Central memory CD4-positive, alpha-beta T cell (primary cell): ENCODE measurements at places on chromosomes 3 and 15.

DNA sequence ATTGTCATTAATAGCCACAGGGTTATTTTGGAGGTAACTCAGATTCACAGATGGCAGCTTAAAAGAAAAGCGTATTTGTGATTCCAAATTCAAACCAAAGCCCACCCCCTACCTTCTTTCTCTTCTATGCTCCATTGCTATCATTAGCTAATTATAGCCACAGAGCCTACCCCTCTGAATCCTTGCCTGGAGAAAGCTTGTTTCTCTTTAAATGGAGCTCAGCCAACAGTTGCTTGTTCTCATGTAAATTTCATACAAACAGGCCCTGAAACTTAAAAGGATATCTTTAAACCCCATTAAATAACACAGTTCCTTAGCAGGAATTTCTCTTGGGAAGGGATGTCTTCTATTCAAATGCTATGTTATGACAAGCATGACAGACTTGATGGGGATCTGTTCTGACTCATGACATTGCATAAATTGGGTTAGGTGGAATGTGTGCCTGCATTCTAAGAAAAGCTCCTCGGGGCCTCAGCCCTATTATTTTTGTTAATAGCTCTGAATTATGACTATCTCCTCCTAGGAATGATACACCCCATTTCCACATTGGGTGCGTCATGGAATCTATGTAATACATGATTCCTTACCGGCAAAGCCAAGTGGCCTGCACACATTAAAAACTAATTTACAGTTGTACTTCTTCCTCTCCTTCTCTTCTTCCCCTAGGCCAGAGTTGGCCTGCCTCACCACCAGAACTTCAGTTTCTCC lies 265.8 kb downstream of the TAFA4 start:
- no peak for DNase-seq

DNA sequence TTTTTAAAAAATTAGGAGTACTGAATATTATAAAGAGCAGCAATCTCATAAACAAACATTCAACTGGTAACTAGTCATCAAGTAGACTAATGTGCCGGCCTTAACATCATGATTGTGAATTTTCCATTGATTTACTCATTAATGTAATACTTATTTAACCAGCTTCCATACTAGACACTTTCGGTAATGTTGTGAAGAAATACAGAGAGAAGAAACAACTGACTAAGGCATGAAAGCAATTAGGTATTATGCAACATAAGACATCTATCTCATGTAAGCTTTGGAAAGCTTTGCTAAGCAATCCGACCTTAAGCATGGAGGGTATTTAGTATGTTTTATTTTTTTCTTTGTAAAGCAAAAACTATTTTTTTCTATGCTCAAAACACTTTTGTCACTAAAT lies 108.0 kb downstream of the IL1RAP start:
- DNase-seq = no peak

GRCh38 chr3:58131101-58131825 lies 79.5 kb downstream of the DNASE1L3 start:
- no peak for DNase-seq

- no peak for DNase-seq
Observed at GRCh38 chr3:62805580-62806277, 69.5 kb downstream of the CADPS start.

DNA sequence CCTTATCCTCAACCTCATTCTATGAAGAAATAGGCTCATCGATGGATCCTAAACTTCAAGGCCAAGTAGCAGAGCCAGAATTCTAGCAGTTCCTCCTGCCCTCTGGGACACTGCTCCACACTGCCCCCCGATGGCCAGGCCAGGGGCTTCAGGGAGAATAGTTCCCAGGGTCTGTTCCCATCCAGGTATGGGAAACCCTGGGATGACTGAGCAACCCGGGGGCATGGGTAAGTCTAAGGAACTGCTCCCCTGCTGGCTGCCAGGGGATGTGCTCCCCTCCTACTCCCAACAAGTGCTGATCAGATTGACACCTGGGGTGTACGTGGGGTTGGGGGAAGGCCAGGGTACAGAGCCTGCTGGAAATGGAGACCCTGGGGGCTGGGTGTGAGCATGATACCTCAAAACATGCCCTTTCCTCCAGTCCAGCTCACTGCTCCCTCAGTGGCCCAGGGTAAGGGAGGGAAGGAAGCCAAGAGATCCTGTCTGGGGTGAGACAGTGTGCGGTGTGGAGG lies 7.6 kb downstream of the ULK3 start:
- peak; percentile 12 for DNase-seq

DNA sequence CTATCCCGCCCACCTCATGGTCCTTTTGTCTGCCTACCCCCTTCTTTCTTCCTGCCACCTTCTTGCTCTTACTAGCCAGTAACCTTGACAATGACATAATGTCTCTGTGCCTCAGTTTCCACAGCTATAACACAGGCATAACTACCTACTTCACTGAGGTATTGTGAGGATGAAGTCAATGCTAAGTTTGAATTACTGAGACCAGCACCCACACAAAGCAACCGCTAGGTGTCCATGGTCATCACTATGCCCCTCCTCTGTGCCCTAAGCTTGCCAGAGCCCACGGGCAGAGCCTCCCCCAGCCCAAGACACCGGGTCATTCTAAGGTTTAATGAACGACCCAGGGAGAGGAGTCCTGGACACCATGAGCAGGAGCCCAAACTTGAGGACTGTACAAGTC lies 101.6 kb downstream of the OXNAD1 start:
- DNase-seq = no peak

DNA sequence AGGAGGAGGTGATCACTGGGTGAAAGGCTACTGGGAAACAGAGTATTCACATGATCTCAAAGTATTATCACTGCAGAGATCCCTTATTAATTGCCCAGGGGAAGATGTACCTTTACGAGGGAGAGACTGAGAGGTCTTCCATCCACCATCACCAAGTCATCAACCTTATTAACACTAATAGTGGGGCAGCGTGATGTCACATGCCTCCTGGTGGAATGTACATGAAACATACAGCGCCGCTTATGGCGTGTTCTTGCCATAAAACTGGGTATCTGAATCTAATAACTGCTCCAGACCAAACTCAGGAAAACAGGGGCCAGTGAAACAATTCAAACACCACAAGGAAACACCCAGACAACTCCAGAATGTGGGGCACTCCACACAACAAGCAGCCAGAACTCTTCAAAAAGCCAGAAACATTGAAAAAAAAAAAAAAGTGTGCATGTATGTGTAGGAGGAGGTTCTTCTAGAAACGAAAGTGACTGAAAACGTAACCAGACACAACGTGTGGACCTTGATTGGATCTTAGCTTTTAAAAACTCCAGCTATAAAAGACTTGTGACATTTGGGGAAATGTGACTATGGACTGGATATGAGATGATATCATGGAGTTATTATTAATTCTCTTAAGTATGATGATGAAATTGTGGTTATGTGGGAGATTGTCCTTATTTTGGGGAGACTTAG lies 4.6 kb downstream of the STIMATE start:
- DNase-seq = peak; percentile 65

DNA sequence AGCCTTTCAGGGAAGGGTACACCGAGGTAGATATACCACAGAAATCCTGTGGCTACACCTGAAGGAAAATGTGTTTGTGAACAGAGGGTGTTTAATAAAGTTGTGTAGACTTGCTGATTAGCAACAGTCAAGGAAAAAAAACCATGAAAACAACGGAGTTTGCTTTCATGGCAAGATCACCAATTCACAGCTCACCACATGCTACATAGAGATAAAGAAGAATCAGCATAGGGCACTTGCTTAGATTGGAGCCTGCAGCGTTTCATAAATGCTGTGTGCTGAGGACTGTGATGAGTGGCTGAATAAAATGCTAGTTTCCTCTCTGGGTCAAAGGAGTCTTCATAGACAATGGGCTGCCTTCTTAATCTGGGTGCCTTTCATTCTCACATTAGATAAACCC lies 257.6 kb downstream of the SLC9A9 start:
- no peak for DNase-seq

DNA sequence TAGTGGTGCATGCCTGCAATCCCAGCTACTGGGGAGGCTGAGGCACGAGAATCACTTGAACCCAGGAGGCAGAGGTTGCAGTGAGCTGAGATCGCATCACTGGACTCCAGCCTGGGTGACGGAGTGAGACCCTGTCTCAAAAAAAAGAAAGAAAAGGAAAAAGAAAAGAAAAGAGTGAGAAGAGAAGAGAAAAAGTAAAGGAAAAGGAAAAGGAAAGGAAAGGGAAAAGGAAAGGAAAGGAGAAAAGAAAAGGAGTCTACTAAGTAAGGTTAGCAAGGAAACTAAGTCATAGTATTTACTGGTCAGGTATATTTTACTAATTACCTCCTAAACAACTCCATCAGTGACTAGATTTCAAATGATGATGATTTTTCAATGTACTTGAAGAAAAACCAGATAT lies 198.3 kb downstream of the VPS13C start:
- DNase-seq = no peak

GRCh38 chr3:5717254-5717653 lies 529.7 kb downstream of the EDEM1 start:
- no peak for DNase-seq

DNA sequence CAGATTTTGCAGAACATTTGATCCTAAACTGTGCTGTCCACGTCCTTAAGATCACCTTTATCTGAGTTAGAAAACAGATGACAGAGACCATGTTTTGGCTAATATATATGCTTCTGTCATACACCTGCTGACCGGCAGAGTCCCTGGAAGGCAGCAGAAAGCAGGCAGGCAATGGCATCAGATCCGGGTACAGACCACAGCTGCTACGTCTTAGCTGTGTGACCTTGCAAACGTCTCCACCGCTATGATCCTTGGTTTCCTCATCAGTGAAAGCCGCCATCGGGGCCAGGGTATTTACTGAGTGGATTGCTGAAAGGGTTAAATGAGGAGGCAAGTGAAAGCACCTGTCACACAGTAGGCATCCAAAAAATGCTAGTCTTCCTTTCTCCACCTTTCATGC lies 72.1 kb downstream of the ABTB1 start:
- no peak for DNase-seq

DNA sequence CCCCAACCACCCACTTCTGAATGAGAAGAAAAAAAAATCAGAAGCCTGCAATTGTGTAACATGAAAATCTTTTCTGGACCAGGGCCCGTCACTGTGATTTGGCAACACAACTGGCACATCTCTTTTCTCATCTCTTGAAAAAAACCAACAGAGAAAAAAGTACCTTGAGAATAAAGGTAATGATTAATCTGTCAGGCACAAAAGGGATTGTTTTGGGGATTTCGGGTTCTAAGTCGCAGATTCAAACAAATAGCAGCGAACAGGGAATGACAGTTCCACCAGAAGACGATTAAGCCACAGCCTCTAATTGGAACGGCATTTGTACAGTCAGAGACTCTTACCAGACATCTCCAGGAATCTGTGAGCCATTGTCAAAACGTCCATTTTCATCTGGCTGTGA lies at the start of gene AQP9:
Gene AQP9, plus strand, starts transcription at position 276 of the 400 bp plus-strand sequence. CDS start 185 bp downstream, outside the sequence.
- DNase-seq = no peak

DNA sequence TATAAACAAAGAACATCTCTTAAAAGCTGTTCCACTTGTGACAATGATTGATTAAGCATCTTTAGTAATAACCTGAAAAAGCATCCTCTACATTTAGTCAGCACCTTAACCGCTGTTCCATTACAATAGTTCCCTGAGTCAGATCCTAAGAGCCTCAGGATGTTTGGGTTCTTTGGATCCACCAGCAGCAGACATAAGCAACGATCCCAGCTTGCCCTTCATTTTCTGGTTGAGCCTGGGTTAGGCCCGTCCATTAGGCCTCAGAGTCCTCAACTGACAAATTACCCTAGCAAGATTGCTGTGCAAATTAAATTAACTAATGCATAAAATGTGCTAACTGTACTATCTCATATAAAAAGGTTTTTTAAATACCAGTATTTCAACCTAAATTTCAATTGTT lies 42.3 kb upstream of the ROBO1 start:
- no peak for DNase-seq

DNA sequence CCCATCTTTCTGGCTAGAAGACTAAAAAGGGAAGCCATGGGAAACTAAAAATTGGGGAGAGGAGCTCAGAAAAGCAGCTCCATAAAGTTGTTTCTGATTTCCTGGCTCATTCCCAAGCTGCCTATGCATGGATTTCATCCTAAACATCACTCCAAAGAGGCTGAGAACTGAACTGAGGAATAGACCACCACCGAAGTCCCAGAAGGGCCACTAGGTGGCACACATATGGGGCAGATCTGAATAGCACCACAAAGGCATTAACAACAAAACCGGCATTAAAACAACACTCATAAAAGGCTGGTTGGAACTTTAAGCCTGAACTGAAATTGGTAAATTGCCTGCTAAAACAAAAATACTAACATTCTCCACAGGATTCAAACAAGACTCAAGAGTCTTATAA lies 106.3 kb downstream of the PLD1 start:
- no peak for DNase-seq

DNA sequence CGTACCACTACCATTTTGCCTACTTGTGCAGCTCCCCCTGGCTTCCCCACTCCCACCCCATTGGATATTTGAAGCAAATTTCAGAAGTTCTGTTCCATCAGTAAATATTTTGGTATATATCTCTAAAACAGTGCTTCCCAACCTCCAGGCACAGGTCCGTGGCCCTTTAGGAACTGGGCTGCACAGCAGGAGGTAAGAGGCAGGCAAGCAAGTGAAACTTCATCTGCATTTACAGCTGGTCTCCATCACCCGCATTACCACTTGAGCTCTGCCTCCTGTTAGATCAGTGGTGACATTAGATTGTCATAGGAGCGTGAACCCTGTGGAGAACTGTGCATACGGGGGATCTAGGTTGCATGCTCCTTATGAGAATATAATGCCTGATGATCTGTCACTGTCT lies 97.2 kb upstream of the LRRFIP2 start:
- no peak for DNase-seq

DNA sequence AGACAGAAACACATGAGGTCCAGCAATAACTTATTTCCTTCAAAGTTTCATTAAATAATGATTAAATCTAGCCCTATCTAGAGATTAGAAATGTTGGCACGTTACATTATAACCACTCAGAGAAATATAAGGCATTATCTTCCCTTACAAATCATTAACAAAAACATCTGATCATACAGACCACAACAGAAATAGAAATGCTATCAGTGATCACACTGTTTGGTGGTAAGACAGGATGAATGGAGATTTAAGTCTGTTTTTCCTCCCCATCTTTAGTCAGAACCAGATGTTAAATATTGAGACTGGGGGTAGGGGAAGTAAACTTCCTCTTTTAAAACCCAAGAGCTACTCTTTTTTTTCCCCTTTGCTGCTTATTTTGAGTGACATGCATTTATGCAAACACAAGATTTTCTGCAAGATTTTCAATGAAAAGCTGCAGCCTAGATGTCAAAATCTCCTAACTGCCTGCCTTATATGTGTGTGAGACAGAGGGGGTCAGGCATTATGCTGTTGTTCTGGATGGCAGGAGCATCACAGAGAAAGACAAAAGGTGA lies 70.4 kb downstream of the CBLB start:
- peak; percentile 19 for DNase-seq

DNA sequence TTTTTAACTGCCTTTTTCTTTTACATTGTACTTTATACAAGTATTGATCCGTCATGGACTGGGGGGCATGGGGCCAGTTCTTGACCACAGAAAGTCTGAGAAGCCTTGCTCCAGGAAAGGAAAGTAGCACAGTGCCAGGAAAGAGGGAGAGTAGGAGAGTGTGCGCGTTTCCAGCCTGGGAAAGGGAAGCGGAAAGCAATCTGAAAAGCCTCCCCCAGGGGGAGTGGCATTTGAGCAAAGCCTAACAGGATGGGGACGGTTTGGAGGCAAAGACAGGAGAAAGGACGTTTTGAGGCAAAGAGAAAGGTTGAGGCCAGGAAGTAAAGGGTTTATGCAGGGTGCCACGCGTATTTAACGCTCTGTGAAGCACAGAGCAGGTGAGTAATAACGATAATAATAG lies 116.9 kb downstream of the RORA start:
- DNase-seq = no peak

- DNase-seq = no peak
Observed at GRCh38 chr3:29683018-29683993, 402.4 kb downstream of the RBMS3 start.

- DNase-seq = no peak
Observed at GRCh38 chr15:71752604-71753289, 57.6 kb upstream of the NR2E3 start.
